ENCODE measurements at places on chromosomes 16 and 17. TPM values are rescaled to one million over a fixed set of nuclear protein-coding genes. Genes with fewer than 3 reads are reported as not detected.

The OMG gene
- 2.0 TPM for total RNA-seq

The IKZF3 gene
- total RNA-seq: under 0.01 TPM

The SCNN1G gene
- total RNA-seq: not detected

The MARCHF10 gene
- total RNA-seq: not detected

The SPNS1 gene
- total RNA-seq: 39.0 TPM

The SNX11 gene
- 9.2 TPM for total RNA-seq

The HEATR9 gene
- total RNA-seq: not detected

The TEKT1 gene
- not detected for total RNA-seq

The TAC4 gene
- not detected for total RNA-seq

The FAM20A gene
- total RNA-seq: 22.9 TPM

The MT1A gene
- 0.28 TPM for total RNA-seq

The PYY gene
- not detected for total RNA-seq

The KCNH6 gene
- total RNA-seq: not detected

The TP53TG3 gene
- total RNA-seq: not detected

The C17orf67 gene
- total RNA-seq: 0.71 TPM

The ZDHHC1 gene
- 5.3 TPM for total RNA-seq

The TMIGD1 gene
- not detected for total RNA-seq

The ITGAX gene
- under 0.01 TPM for total RNA-seq

The TNRC6C gene
- total RNA-seq: 3.4 TPM

The TERB1 gene
- total RNA-seq: 0.09 TPM

The SEPTIN12 gene
- total RNA-seq: not detected

The TLCD3B gene
- total RNA-seq: 0.09 TPM

The KRTAP4-3 gene
- not detected for total RNA-seq

The CCR7 gene
- total RNA-seq: 0.09 TPM

The TIGD7 gene
- 2.6 TPM for total RNA-seq

The SDR42E1 gene
- total RNA-seq: 0.09 TPM

The NXPH3 gene
- 0.14 TPM for total RNA-seq

The C16orf96 gene
- total RNA-seq: under 0.01 TPM

The SOX8 gene
- under 0.01 TPM for total RNA-seq

The FNDC8 gene
- not detected for total RNA-seq

The CD300H gene
- total RNA-seq: not detected

The SRCAP gene
- total RNA-seq: 20.4 TPM

The CHAD gene
- not detected for total RNA-seq

The MMP25 gene
- total RNA-seq: under 0.01 TPM

The JPH3 gene
- under 0.01 TPM for total RNA-seq

The RNF43 gene
- total RNA-seq: not detected

The TBC1D3 gene
- total RNA-seq: not detected

The RMI2 gene
- total RNA-seq: 1.4 TPM

The SPATA22 gene
- 1.8 TPM for total RNA-seq

The CNGB1 gene
- total RNA-seq: not detected

The HIGD1B gene
- not detected for total RNA-seq

The TMEM186 gene
- total RNA-seq: 4.8 TPM

The ATP2A1 gene
- total RNA-seq: 0.28 TPM

The BRICD5 gene
- 1.8 TPM for total RNA-seq

The LDHD gene
- total RNA-seq: 0.55 TPM

The ADAD2 gene
- total RNA-seq: not detected

The RAMP2 gene
- 0.14 TPM for total RNA-seq

The ACE gene
- total RNA-seq: 7.6 TPM

The ABCC11 gene
- total RNA-seq: under 0.01 TPM

The RAB11FIP4 gene
- total RNA-seq: 0.74 TPM

The PPY gene
- not detected for total RNA-seq

The SOST gene
- not detected for total RNA-seq

The CACNG4 gene
- not detected for total RNA-seq

The ST6GALNAC1 gene
- not detected for total RNA-seq

The SLC35G6 gene
- total RNA-seq: not detected

The WRAP53 gene
- 3.4 TPM for total RNA-seq
